ENCODE measurements at places on chromosomes 12 and 14.

- DNase-seq = peak; percentile 82
These were observed 26.1 kb upstream of the UBC start for GRCh38 chr12:124940393-124941169.

GRCh38 chr14:72177251-72177650 is 245.0 kb downstream of the RGS6 start:
- DNase-seq = no peak

GRCh38 chr14:75202657-75203056 is 26.2 kb upstream of the TMED10 start:
- no peak for DNase-seq

DNA sequence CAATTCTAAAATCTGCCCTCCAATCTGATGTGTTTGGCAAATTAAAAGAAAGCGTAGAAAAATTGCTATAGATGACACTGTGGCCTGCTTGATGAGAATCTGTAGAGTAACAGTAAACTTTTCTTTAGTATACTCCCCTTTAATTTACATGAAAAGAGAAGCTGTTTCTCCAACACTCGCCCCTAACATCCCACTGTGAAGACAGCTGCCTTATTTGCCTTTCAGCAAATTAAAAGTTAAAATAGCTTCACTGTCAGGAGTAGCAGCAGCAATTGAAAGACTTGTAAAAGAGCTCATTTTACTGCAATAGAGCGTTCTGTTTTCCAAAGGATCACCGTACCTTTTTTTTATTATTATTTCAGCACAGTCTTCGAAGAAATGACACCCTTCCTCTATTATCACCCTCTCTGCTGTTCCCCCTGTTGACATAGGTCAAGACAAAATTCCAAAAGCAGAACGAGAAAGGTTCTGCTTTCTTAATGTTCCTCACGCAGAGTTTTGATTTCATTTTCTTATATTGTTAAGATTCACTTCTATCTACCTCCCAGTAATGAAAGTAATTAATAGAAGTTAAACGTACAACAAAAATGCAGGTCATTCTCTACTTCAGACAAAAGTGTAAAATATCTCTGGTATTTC is 153.5 kb upstream of the USP15 start:
- no peak for DNase-seq

DNA sequence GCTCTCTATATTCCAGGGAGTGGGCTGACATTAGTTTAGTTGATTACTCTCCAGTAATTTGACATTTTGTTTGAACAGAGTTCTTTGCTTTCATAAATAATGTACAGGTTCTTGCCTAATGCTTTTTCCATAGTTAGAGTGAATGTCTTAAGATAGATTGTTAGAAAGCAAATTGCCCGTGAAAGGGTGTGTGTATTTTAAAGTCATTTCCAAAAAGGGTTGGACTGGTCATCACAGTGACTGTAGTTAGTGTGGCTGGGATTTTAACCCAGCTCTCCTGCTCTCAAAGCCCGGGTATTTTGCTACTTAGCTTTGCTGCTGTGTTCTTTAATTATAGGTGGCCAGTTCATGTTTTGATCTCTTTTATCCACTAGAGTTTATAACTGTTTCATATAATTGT is 74.2 kb downstream of the DNAH10 start:
- no peak for DNase-seq

GRCh38 chr14:67167420-67168109 is 21.7 kb upstream of the GARIN2 start:
- no peak for DNase-seq

DNA sequence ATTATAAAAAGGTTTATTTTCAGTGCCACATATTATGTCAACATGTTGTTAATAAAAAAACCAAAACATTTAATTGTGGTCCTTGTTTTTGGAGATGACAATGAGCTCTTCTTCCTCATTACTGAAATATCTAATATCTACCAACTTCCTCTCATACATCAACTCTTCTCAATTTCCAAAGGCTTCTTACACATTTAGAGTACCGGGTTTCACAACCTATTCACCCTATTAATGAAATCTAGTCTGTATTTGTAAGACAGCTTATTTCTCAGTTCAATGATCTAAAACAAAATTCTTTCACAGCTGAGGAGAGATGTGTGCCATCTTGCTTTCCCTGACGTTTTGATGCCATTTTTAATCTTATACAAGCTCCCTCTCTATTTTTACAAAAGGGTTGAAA is 14.5 kb downstream of the NRDE2 start:
- no peak for DNase-seq

- no peak for DNase-seq
These were observed 150.1 kb downstream of the PIK3C2G start for GRCh38 chr12:18411453-18411852.

DNA sequence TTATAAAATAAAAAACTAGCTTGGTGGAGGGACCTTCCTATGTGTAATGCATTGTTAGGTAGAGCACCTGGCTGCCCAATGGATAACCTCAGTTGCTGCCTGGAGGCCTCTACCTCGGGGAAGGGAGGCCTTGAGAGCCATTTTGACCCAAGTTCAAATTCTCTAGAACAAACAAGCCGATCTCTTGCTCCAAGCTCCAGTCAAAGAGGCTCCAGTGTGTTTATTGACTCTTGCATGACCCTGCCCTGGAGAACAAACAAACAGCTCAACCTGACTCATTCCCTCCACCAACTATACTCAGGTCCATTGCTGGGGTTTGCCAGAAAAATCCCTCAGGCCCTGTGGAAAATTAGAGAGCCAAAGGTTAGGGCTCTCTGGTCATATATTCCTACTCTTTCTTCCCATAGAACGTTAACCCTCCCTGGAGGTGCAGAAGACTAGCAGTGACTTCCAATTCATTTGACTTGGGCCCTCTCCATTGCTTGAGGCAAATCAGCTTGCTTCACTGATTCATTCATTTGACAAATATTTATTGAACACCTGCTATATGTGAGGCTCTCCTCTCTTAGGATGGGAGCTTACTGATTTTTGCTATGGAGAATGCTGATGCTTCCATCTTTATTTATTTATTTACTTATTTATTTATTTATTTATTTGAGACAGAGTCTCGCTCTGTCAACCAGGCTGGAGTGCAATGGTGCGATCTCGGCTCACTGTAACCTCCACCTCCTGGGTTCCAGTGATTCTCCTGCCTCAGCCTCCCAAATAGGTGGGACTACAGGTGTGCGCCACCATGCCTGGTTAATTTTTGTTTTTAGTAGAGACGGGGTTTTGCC is 73.7 kb upstream of the CISTR start:
- DNase-seq = no peak

DNA sequence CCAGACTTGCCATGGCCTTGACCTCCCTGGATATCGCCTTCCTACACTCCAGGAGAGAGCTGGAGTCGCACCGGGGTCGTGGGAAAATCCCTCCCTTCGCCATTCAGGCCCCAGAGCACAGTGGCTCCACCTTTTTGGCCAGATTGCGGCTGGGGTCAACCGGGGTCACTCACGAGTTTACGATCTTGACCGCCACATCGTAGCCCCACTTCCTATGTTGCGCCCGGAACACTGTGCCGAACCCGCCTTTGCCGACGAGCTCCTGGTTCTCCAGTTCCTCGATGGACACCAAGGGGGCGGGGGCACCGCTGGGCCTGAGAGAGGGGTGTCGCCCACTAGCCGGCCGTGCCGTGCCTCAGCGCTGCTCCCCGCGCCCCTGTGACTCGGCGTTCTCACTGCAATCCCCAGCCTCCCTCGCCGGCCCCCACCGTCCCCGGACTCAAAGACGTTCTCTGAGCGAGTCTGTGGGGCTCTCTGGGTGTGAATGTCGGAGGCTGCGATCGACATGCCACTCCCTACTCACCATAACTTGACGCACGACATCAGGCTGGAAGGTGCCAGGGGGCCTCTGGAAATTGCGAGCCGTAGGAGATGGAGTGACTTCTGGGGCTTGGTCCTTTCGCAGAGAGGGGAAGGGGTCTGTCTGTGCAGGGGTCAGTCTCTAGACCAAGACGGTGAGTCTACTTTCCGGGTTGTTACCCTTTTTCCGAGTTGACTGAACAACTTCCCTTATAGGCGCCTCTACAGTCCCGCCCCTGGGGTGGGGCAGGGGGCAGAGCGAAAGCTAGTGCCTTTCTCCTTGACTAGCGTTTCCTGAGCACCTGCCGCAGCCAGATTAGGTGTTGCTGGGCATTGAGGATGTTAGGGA is at the start of gene RIPK3:
TSS of gene RIPK3 (minus strand) at position 708 of the 868 bp plus-strand sequence. CDS start at position 543, 165 bp downstream.
- peak; percentile 57 for DNase-seq

DNA sequence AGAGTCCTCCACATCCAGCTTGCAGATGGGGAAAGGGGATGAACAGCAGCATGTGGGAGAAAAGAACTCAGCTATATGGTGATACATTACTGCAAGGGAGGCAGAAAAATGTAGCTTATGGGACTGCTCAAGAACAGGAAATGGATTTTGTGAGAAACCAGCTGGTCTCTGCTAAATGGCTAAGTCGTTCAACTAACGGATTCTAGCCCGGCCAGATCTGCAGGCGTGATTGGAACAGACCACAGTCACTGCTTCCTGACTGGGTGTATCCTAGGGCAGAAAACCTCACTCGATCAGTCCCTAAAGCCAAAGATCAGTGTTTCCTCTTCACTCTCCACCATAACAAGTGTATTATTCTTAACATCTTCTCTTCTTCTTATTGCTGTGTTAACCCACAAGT is 8.1 kb upstream of the PTGDR start:
- DNase-seq = no peak

- DNase-seq = no peak
These were observed 5.0 kb upstream of the CD4 start for GRCh38 chr12:6784296-6784695.

GRCh38 chr14:30885840-30886740 is 11.7 kb downstream of the COCH start:
- DNase-seq = no peak

DNA sequence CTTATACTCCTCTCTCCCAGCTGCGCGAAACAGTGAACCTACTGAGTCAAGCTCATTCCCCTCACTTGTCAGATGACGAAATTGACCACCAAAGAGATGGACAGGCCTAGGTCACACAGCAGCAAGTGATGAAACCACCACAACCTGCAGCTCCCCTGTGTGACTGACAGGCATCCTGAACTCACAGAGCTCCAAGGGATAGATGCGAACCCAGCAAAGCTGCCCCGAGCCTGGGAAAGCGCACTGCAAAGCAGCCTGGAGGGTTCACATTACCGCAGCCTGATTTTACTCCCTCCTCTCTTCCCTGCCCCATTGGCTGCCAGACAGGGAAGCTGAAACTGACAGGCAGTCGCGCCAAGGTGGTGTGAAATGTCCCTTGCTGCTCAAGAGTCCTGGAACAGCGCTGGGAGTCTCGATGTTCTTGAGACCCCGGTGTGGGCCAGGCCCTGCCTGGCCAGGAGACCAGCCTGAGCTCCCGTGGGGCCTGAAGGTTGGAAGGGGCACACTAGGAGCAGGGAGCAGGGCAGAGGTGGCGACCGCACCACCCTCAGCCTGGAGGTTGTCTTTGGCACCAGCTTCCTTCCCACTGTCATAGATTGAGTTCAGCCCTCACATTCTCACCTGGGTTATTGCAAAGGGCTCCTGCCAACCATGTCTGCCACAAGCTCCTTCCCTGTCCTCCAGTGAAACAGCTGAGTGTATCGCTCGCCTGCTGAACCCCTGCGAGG is 36.3 kb downstream of the SNRNP35 start:
- no peak for DNase-seq

DNA sequence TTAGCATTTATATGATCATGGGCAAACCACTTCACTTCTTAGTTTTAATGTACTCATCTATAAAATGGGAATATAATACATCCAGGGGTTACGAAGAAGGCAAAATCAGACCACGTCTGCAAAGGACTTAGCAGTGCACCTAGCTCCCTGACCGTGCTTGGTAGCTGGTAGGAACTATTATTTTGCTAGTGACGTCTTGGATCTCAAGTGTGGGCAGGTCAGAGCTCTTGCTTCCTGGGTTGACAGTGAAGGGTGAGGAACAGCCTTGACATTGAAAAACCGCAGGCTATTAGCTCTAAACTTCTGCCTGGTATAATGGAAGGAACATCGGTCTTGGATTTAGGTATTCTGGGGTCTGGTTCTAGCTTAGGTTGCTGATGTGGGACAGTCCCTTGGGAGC is 89.3 kb upstream of the MED13L start:
- DNase-seq = no peak

- DNase-seq = no peak
These were observed 35.9 kb upstream of the KCNMB4 start for GRCh38 chr12:70330158-70330557.

DNA sequence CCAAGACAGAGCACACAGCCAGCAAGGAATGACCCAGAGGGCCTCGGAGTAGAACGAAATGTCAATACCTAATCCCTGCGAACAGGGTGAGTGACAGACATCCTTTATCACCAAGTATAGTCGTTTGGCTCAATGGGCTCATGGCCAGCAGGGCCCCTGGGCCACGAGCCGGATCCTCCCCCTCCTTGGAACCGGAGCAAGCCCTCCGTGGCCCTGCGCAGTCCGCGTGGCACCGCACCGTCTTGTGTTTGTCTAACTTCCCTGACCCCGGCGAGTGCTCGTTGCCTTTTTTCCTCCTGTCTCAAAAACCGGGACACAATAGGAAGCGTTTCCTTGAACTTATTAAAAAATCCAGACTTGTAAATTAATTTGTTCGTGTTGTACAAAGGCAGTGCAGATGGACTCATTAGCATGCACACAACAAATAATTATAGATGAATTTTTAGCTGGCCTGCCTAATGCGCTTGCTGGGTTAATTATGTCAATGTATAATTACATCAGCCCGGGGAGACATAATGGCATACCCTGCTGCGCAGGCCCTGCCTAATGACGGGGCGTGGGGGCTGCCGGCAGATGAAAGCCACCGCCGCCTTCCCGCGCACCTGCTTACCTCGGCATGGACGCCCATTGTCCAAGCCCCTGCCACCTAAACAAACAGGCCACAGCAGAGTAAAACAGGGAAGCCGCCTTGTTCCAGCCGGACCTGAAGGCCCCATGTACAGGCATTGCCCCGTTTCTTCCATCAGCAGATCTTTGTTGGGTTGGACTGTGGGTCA is 81.6 kb downstream of the PHETA1 start:
- no peak for DNase-seq

GRCh38 chr12:128458301-128458974 is 191.5 kb downstream of the TMEM132C start:
- no peak for DNase-seq

DNA sequence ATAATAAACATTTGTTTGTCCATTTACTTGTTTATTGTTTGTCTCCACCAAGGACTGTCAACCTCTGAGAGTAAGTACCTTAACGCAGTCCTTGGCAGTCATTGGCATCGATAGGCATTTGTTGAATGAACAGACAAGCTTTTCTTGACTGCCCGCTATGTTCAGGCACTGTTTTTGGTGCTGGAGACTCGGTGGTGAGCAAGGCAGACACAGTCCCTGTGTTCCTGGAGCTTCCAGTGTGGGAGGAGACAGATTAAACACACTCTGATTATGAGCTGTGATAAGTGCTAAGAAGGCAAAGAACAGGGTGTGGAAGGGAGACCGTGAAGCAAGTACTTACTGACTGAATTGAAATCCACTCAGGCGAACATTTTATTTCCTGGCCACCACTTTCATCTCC is 1.2 kb downstream of the ATP6V0A2 start:
- no peak for DNase-seq

DNA sequence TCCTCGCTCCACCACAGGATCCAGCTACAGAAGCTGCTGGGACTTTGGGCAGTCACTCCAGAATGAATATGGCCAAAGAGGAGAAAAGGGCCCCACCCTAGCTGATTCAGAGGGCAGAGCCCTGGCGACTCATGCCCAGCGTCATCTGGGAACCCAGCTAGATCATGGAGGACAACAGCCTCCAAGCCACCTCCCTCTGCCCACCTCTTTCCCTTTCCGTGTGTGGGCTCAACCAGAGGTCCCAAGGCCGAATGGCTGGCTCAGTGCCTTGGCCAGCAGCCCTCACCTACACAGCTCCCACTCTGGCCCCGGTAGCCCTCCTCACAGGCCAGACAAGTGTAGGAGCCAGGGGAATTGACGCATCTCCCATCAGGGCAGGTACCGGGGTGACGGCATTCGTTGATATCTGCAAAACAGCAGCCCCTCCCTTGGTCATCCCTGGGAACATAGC is 17.4 kb downstream of the ISCA2 start:
- no peak for DNase-seq
